Ascending aorta (tissue), 2 donors: ENCODE measurements at places on chromosomes 7 and 10.

GRCh38 chr7:140458916-140459315, 20.4 kb downstream of the MKRN1 start:
- H3K27me3 ChIP-seq: no peaks in the 10 kb centered on the region
- peaks cover 35% of the 10 kb centered on the region for H3K36me3 ChIP-seq
- H3K4me3 ChIP-seq: no peak overlapping the region
- H3K4me1 ChIP-seq: no peaks in the 10 kb centered on the region
- DNase-seq: no peak

DNA sequence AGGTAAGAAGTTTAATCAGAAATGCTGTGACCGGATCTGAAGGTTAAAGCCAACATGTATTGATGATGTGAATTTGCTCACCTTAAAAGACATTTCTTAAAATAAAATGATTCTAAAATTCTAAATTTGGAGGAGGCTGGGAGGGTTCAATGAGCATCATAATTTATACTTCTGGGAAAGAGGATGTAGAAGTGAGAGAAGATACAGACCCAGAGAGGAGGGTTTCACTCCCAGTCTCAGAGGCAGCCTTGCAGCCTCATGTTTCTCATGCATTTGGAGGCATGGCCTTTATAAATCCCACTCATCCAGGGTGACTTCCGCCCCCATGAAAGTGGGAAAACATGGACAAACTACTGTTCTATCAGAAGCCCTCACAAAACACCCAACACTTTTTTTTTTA, 305.6 kb upstream of the PITRM1 start:
- H3K4me1 ChIP-seq: peaks cover 5% of the 10 kb centered on the region
- H3K4me3 ChIP-seq: no peak overlapping the region
- H3K27ac ChIP-seq: no peak overlapping the region
- H3K36me3 ChIP-seq: no peaks in the 10 kb centered on the region
- no peaks in the 10 kb centered on the region for H3K27me3 ChIP-seq

- no peak for DNase-seq
- no peaks in the 10 kb centered on the region for H3K36me3 ChIP-seq
- H3K27me3 ChIP-seq: no peaks in the 10 kb centered on the region
- no peak overlapping the region for H3K4me3 ChIP-seq
- no peaks in the 10 kb centered on the region for H3K4me1 ChIP-seq
- H3K27ac ChIP-seq: no peak overlapping the region
Measured at GRCh38 chr7:1397491-1398327, 61.6 kb downstream of the MICALL2 start.

GRCh38 chr7:785416-785815, 46.9 kb upstream of the SUN1 start:
- H3K27ac ChIP-seq: no peak overlapping the region
- H3K4me3 ChIP-seq: no peak overlapping the region
- H3K36me3 ChIP-seq: peaks cover 12% of the 10 kb centered on the region
- H3K27me3 ChIP-seq: no peaks in the 10 kb centered on the region
- no peak for DNase-seq

DNA sequence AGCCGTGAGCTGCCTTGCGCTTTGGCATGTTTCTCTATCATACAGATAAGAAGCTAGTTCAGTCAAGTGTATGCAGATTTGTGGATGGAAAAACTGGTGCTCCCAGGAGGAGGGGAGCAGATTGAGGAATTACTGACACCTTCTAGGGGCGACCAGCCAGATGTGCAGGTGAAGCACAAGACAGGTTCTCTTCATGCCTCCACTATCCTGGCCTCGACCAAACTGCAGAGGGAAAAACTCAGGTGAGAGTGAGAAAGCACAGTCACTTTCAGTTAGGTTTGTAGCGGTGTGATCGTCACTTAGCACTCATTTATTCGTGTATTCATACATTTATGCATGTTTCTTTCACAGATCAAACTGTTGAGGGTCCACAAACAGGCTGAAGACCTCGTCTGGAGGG, 600 bp upstream of the DBNL start:
- no peak for DNase-seq
- peak overlapping the region; percentile 86 for H3K27ac ChIP-seq
- H3K36me3 ChIP-seq: peaks cover 3% of the 10 kb centered on the region
- no peaks in the 10 kb centered on the region for H3K27me3 ChIP-seq
